ENCODE measurements at places on chromosomes 11 and 22.

GRCh38 chr22:27110665-27111451 is 453.5 kb downstream of the MIAT start:
- DNase-seq = no peak

GRCh38 chr22:41555325-41555982 is 5.4 kb upstream of the CSDC2 start:
- DNase-seq = no peak

DNA sequence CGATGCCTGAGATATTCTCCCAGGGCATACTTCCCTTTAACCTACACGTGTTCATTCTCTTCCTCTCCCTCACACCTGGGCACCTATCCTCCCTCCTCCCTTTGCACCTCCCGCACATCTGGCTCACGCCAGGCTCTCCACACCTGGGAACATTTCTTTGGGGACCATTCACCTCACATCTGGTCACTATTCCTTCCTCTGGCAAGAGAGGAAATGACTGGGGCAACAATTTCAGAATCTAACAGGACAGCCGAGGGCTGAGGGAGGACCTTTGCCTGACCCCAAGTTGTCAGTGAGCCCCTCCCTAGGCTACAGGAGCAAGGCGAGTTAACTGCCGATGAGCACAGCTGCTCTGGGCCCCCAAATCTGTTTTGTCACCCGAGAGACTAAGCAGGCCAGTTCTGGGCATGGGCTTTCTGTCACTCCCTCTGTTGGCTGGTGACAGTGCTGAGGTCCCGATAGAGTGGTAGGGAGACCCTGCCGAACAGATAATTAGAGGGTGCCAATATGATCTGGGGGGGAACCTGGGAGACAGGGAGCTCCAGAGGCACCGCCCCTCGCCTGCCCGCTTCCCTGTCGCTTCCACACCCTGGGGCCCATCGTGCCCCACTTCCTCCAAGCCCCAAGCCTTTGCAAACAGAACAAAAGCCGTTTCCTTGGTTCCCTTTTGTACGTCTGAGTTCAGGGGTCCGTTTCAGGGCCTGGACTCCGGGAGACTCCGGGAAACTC is 45.6 kb downstream of the EIF3F start:
- no peak for DNase-seq

DNA sequence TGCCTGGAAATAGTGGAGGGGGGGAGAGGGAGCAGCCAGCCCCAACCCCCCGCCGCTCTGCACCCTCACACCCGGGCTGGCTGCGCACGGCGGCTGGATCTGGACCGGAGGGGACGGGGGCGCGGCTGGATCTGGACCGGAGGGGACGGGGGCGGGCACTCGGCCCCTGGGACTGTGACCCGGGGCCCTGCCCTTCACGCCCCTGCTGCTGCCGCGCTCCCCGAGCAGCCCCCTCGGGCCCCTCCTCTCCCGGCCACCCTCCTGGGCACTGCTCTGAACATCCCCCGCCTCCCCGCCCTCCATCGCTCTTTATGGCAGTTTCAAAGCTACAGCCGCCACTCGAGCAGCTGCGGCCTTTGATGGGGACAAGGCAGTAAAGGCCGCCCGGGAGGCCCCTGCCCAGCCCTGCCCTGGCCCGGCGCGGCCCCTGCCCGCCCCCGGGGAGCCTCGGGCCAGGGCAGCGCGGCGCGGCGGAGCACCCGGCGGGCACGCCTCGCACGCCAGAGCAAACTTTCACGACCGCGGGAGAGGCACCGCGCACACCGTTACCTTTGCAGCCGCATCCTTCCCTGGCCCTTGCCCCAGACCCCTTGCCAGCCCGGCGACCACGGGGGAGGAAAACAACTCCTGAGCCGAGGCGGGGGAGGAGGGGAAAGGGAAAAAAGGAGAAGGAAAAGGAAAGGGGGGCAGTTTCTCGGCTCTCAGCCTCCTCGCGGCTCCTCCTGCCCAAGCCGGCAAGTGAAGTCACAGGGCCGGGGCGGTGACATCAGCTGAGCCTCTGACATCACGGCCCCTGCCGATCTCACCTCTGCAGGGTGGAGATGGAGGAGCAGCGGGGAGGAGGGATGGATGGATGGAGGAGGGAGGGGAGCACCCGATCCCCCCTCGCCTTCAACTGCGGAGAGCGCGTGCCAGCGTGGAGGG is 13.1 kb upstream of the TCF20 start:
- peak; percentile 38 for DNase-seq

DNA sequence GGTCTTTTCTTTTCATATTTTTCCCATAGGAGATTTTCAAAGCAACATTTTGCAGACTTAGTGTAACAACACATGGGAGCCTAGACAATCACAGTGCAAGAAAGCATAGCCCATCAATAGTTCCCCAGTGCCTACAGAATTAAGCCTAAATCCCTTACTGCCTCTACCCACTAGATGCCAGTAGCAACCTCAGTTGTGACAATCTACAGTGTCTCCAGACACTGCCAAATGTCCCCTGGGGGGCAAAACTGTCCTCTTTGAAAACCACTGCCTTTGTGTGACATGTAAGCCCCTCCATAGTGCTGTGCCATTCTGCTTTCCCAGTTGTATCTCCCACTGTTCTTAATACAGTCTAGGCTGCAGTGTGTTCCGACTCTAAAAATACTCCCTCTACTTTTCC is 1329.0 kb downstream of the LRRC4C start:
- peak; percentile 9 for DNase-seq

GRCh38 chr11:37406651-37407050 is 808.6 kb upstream of the RAG2 start:
- DNase-seq = no peak

- no peak for DNase-seq
Measured at GRCh38 chr22:27461470-27461869, 340.1 kb downstream of the MN1 start.

- no peak for DNase-seq
Measured at GRCh38 chr11:84865257-84865656, 761.9 kb downstream of the DLG2 start.

- no peak for DNase-seq
Measured at GRCh38 chr11:113077379-113077778, 116.2 kb downstream of the NCAM1 start.

DNA sequence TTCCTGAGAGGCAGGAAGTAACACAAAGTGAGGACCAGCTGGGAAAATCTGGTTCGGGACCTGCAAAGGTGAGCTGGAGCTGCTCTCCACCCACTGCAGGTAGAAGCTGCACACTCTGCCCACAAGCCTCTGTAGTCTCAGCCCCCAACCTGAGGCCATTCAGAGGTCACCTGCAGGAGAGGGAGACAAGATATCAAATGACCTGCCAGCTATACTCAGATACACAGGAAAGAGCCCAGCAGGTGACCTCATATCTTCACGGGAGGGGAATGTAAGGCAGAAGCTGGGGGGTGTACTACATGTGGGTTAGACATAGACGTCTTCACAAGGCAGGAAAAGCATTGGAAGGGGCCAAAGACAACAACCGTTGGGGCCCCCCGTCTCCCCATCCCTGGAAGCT is 86.1 kb downstream of the APIP start:
- DNase-seq = no peak

- DNase-seq = peak; percentile 61
Measured at GRCh38 chr11:62435846-62436660, 17.2 kb downstream of the SCGB1A1 start.

DNA sequence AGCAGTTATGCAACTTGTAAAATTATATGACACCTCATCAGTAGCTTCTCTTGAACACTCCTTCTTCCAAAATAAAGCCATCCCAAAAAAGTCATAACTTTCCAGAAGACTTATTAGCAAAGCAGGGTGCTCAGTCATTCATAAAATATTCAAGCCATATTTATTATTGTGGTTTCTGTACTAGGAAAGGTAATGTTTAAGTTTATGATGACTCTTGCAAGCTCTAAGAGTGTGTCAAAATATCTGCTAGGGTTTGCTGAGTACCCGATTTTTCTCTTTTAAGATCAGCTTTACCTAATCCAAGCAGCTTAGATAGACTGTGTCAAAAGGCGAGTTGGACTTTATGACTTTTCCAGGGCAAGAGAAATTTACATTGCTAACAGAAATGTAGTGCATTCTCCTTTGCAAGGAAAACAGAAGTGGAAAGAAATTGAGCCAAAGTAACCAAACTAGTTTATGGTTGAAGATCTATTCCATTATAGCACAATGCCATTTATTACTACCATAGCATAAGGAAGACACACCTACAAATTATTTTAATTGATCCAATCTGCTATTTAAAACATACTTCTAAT is 98.0 kb upstream of the SOX6 start:
- DNase-seq = no peak

DNA sequence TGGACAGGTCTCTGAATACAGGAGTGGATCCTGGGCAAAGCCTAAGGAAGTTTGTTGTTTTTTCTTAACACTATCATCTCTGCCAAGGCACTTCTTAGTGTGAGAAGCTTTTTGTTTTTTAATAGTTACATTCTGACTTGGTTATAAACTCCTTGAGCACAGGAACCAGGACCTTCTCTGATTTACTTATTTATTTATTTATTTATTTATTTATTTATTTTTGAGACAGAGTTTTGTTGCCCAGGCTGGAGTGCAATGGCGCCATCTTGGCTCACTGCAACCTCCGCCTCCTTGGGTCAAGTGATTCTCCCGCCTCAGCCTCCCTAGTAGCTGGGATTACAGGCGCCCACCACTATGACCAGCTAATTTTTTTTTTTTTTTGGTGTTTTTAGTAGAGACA is 11.0 kb downstream of the RNF185 start:
- no peak for DNase-seq

Measured in hematopoietic multipotent progenitor cell treated with erythropoietin and hydrocortisone succinate and interleukin-3 and kit ligand, for 4 days (in vitro differentiated cells).